ENCODE measurements at places on chromosomes 12 and 14.

- peak; percentile 58 for DNase-seq
These were observed 25.2 kb downstream of the KRT8 start for GRCh38 chr12:52879394-52880351.

GRCh38 chr12:91722072-91722471, 423.6 kb downstream of the BTG1 start:
- no peak for DNase-seq

- DNase-seq: no peak
These were observed 6.2 kb downstream of the APAF1 start for GRCh38 chr12:98651328-98651727.

DNA sequence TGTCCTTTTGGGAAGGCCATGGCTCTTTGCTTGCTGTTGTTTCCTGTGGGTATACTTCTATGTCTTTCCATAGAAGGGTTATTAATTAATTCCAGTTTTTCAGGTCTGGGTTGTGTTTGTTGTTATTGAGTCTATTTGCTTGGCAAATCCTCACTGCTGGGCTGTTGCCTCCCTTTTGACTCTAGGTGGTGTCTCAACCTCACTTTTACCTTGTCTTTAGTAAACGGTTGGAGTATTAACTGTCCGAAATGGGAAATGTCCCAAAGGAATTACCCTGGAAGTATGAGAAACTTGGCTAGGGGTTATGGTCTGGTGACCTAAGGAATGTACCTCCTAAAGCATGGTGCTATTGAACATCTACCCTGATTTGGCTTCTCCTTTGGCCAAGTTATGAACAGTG, 16.7 kb downstream of the PRH1 start:
- DNase-seq: no peak

- DNase-seq: no peak
These were observed 45.6 kb downstream of the PITPNM2 start for GRCh38 chr12:123105211-123105826.

DNA sequence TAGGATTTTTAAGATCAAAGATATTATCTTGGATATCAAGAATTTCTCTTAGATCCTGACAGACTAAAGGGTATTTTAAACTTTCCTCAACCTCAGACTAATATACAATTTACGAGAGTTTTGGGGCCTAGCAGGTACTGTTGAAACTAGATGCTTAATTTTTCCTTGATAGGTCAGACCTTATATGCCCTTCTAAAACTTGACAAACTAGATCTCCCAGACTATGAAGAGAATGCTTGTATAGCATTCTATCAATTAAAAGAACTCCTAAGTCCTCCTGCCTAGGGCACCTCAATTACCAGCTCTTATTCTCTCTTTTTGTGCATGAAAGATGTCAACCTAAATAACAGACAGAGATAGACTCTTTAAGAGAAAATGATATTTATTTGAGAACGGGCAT, 60.4 kb upstream of the TRIM9 start:
- DNase-seq: no peak

- DNase-seq: no peak
These were observed 46.7 kb downstream of the IRAK3 start for GRCh38 chr12:66235626-66236281.

GRCh38 chr14:84806622-84807021, 723.3 kb upstream of the FLRT2 start:
- no peak for DNase-seq

DNA sequence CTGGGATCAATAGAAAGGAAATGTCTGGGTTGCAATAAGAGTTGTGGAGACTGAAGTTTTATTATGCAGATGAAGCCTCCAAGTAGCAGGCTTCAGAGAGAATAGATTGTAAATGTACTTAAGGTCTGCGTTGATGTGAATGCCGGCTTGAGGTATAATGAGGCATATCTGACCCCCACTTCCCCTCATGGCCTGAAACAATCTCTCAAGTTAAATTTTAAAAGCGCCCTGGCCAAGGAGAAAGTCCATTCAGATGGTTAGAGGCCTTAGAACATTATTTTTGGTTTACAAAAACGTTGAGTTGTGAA, 28.3 kb upstream of the HIGD1C start:
- DNase-seq: no peak

- no peak for DNase-seq
These were observed 743 bp upstream of the DTX1 start for GRCh38 chr12:113055594-113056380.

GRCh38 chr12:53380794-53381730, 1.1 kb downstream of the SP1 start:
- DNase-seq: no peak

- DNase-seq: no peak
These were observed 189.5 kb upstream of the NTF3 start for GRCh38 chr12:5242440-5242839.

GRCh38 chr12:70197345-70197744, 45.9 kb upstream of the CNOT2 start:
- no peak for DNase-seq

GRCh38 chr12:25197608-25198007, 2.6 kb downstream of the ETFRF1 start:
- no peak for DNase-seq

- DNase-seq: no peak
These were observed 9.3 kb downstream of the SYNE3 start for GRCh38 chr14:95507174-95507573.

GRCh38 chr14:101598159-101598558, 36.9 kb downstream of the DIO3 start:
- no peak for DNase-seq

- no peak for DNase-seq
These were observed 271.9 kb upstream of the PDE3A start for GRCh38 chr12:20096430-20096829.

DNA sequence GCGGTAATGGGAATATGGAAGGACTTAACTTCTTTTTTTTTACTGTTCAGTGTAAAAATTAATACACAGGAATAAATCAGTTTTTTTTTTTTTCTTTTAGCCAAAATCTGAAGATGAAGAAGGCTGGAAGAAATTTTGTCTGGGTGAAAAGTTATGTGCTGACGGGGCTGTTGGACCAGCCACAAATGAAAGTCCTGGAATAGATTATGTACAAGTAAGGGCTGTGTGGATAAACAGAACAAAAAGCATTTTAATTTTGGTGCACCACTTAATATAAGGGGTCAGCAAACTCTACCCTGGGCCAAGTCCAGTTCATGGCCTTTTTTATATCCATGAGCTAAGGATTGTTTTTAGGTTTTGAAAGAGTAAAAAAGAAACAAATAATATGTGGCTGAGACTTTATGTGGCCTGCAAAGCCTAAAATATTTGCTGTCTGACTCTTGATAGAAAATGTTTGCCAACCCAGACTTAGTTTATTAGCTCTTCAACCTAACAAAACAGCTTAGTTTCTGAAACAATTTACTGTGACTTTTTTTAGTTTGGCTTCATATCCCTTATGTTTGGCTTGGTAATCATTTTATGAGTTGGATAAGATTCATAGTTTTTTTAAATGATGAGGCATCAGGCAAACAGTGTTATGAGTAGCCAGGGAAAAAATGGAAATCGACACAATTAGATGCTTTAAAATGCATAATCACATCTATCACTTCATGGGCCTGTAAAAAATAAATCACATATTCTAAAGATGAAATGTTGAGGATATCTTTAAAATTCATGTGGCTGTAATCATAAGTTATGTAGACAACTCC, 8.4 kb downstream of the GEMIN2 start:
- no peak for DNase-seq

- no peak for DNase-seq
These were observed 13.8 kb downstream of the PCBP2 start for GRCh38 chr12:53465679-53466078.

GRCh38 chr12:81128930-81129554, 51.2 kb downstream of the ACSS3 start:
- no peak for DNase-seq

DNA sequence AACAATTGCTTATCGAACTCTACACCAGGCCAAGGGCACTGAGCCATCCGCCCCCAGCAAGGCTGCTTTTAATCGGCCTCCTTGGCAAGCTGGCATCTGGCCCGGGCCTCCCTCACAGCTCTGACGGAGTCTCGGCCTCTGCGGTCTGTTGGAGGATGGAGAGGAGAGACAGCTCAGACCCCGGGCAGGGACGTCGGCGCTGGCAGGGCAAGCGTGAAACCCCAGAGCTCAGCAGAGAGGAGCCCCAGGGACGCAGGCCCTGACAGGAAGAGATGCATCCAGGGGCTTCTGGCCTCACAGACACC, 17.5 kb downstream of the CAMKK2 start:
- DNase-seq: no peak

DNA sequence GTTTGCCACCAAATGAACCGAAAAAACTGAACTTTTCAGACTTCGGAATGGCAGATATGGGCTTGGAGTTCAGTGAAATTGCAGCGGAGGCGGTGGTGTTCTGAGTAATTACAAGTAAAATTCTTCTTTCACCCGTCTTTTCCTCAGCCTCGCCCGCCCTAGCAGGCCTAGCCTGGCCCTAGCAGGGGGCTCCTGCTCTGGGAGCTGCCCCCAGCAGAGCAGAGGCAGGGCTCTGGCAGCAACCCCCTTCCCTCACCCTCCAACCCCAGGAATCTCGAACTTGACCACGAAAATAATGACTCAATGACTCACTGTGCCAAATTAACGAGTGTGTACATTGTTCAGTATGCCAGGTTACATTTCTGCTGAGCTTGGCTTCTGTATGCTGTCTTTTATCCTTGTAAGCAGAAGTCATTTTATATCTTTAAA, 1.1 kb downstream of the PAPLN start:
- DNase-seq: no peak

All from activated CD8-positive, alpha-beta memory T cell treated with anti-CD3 and anti-CD28 coated beads for 48 hours (primary cell).